ENCODE measurements at places on chromosomes 16 and 17.

- DNase-seq = no peak
Measured at GRCh38 chr16:85500220-85500619, 112.9 kb upstream of the GSE1 start.

GRCh38 chr16:57708168-57708567 lies 13.6 kb downstream of the DRC7 start:
- no peak for DNase-seq

- no peak for DNase-seq
Measured at GRCh38 chr17:32497431-32498205, 10.8 kb downstream of the CDK5R1 start.

DNA sequence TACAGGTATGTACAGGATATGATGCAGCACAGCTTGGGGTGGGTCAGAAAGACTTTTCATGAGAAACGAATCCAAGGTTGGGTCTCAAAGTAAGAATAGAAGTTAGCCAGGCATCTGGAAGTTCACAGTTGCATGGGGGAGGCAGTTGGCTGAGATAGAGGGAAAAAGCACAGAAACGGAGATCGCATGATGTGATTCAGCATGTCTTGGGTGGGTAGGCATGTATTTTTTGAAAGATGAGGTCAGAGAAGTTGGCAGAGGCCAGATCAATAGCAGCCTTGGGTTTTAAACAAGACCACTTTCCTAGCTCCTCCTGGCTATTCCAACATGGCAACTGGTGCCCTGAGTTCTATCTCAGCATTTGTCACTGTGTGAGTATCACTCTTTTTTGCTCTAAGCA lies 67.2 kb downstream of the PCTP start:
- no peak for DNase-seq

- no peak for DNase-seq
Measured at GRCh38 chr16:23081675-23082119, 67.6 kb downstream of the USP31 start.

GRCh38 chr16:10514369-10515055 lies 65.9 kb downstream of the EMP2 start:
- peak; percentile 46 for DNase-seq

DNA sequence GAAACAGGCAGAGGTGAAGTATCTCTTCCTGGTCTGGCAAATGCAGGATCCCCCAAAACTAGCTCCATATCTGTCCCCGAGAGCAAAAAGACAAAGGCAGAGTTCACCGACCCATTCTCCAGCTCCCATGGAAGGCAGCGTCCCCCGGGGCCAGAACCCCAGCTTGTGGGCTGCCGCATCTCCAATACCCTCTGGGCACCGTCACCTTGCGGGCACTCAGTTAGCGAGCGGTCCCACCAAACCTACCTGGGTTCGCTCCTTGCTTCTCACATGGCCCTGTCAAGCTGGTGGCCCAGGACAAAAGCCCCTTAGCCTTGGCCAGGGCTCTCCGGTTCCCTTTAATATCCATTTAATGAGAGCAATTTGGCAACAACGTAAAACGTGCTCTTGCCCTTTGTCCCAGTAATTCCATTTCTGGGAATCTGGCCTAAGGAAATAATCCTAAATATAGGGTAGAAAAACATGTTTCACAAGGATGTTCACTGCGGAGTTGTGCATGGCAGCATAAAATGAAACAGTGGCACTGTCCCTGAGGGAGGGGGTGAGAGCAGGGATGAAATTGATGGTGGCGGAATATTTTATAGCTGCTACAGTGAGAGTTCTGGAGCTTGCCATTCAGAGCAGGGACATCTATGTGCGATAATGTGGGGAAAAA lies 157.1 kb downstream of the CMIP start:
- DNase-seq = no peak

GRCh38 chr17:44006598-44007345 lies 2.4 kb downstream of the NAGS start:
- DNase-seq = peak; percentile 87

DNA sequence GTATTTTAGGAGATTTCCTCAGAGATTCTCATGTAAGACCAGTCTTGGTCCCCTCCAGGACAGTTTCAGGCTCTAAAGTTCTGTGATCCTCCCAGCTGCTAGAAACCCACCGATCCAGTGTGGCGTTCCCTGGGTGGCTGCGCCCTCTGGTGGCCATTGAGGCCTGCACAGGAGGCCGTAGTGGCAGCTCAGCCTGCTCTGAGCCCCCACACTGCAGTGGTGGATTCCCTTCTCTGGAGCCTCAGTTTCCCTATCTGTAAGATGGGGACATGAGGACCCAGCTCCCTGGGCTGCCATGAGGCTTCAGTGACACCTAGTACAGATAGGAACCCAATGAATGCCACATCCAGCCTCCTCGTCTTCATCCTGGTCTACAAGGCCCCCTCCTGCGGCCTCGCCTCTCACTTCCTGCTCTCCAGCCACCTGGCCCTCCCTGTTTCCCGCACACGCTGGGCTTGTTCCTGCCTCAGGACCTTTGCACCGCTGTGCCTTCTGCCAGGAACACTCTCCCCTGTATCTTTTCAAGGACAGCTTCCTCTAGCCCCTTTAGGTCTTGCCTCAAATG lies 16.5 kb downstream of the CCDC102A start:
- no peak for DNase-seq

- no peak for DNase-seq
Measured at GRCh38 chr17:19876529-19877161, 8.9 kb upstream of the ULK2 start.

- DNase-seq = no peak
Measured at GRCh38 chr16:27264151-27264550, 4.4 kb downstream of the NSMCE1 start.

DNA sequence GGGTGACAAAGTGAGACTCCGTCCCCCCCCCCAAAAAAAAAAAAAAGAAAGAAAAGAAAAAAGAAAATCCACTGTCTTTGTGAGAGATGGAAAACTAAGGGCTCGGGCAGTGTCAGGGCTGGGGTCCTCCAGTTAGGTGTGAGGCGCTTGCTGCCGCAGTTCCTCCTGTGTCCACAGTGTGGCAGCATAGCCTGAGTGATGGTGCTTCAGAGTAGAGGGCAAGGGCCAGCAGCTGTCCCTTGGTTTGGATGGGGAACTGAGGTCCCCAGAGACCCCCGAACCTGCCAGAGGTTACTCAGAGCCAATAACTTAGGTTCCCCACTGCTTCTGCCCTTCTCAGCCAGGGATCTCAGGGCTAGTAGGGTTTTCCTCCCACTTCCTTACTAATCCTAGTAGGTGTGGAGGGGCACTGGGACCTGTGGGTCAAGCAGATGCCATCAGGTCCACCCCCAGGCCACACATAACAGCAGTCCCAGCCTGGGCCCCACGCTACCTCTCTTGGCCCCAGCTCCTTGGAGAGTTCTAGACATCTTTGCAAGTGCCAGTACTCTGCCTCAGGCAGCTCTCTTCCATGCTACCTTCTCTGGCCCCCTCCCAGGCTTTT lies 7.9 kb upstream of the LLGL1 start:
- DNase-seq = no peak

GRCh38 chr16:49250689-49251088 lies 30.9 kb downstream of the CBLN1 start:
- no peak for DNase-seq

GRCh38 chr17:50916026-50916707 lies 50.0 kb upstream of the TOB1 start:
- no peak for DNase-seq

DNA sequence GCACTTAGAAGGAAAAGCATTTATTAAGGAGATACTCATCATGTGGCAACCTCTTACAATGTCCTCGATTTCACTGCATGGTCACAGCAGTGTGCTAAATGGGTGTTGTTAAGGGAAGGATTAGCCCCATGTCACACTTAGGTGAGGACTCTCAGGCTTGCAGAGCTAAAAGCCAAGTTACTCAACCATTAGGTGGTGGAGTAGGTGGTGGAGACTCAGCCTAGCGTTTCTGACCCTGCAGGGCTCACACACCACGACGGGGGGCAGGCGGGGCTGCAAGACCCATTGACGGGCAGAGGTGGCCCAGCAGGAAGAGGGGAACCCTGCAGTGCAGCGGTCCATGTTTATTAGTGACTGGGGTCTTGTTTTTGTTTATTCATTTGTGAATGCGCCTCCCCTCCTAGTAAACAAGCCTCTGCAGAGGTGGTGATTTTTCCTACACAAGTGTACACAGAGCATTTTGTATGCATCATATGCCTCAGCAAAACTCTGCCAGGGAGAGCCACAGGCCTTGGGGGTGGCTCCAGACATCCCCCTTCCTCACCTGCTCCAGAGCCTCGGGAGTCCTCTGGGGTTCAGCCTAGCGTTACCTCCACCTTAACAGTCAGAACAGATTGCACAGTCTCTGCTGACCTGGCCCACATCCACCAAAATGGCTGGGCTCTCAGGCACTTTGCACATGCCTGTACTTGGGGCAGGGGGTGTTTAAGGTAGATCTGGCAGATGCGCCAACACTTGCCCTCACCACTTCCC lies 216.7 kb downstream of the C16orf95 start:
- DNase-seq = no peak

Measured in AG04450 (cell line).